Retinal pigment epithelial cell (primary cell): ENCODE measurements at places on chromosomes 2 and 18.

DNA sequence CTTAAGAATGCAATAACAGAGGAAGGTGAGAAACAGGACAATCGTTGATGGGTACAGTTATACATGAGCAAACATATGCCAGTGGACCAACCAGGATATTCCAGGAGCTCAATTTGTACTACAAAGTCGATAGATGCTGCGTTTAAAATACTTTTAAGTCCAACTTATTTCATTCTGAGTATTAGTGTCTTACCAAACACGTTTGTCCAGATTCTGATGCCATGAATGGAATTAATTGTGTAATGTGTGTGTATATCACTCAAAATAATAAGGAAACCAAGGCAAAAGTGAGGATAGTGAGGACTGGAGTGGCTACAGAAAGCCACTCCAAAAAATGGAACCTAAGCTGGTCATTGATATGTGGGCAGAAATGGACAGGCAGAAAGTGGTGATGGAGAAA, 332.6 kb downstream of the RIT2 start:
- no peak for DNase-seq

DNA sequence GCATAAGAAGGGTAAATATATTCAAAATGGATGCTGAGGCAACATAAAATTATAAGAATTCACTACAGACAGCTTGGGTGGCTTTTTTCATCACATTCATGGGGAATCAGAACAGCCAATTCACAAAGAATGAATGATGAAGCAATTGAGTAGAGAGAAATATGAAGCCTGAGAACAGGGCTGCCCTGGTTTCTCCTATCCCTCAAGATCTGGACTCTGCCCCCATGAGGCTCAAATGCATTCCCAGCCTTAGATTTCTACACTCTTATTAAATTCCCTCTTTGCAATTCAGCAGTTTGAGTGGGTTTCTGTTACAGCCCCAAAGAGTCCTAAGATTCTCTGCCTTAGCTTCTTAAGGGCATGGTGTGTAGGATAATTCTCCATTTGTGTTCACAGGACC, 172.5 kb downstream of the MAIP1 start:
- no peak for DNase-seq

DNA sequence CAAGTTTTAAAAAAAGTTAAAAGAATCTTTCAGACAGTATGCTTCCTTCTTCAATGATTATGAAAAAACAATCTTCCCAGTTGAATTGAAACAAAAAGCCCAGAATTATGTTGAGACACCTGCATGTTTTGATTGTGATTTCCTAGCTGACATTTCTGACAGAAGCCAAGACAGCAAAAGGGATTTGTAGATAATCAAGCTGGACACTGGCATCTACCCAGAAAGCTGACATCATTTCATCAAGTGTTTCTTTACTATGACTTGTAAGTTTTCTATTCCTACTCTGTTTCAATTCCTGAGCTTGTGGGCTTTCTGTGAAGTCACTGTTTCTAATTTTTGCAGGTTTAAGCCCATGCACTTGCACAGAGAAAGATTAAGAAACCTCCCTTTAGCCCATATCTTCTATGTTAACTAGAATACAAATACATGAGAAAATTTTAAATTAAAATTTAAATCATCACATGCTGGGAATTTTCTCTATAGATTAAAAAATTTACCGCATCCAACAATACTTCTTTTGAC, 82.9 kb upstream of the CCDC85A start:
- peak; percentile 63 for DNase-seq

DNA sequence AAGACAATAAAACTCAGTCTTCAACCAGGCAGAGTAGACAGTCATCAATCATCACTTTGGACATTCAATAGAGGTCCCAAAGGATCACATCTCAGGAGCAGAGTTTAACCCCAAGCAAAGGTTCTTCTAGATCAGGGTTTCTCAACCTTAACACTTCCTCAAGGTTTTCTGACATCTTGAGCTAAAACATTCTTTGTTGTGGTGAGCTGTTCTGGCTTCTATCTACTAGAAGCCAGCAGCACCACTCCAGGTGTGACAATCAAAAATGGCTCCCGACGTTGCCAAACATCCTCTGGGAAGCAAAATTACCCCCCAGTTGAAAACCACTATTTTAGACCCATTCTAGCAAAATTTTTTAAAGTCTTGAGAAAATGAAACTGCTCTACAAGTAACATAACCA, 22.0 kb downstream of the RTTN start:
- DNase-seq, result no peak

GRCh38 chr2:240596080-240596460, 9.5 kb downstream of the CAPN10 start:
- no peak for DNase-seq

- no peak for DNase-seq
Measured at GRCh38 chr2:148999451-148999921, 39.0 kb upstream of the LYPD6B start.

DNA sequence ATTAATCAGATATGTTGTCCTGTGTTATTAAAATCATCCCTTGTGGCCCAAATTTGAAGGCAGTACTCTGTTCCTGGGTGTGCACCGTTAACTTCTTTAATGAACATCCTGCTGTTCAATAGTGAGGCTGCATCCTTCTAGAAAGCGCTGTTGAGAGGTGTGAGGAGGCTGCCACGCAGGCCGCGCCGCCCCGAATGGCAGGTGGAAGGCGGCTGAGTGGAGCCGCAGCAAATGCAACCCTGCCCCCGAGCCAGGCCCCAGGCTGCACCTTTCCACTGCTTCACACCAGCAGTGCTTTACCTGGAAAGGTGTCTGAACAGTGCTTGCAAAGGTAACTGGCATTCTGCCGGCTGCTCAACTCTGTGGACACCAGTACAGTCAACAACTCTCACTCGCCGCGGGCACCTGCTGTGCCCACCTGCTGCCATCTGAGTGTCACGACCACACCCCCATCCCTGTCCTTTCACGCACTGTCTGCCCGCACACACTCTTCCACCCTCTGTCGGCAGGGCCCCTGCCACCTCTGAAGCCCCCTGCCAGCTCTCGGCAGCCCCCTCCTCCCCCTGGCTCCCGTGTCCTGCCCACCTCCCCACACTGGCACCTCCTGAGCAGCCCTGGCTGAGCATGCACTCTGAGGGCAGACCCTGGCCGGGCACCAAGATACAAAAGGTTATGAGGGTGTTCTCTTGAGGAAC, 70.9 kb downstream of the ODC1 start:
- DNase-seq, result no peak
